ENCODE measurements at places on chromosomes 7 and 10. TPM values are rescaled to one million over a fixed set of nuclear protein-coding genes. Genes with fewer than 3 reads are reported as not detected.

LIPF gene
- total RNA-seq: 19.6 TPM

PRSS2 gene
- 20.4 TPM for total RNA-seq

MMP21 gene
- total RNA-seq: not detected

TMEM270 gene
- total RNA-seq: not detected

GSDME gene
- total RNA-seq: 5.6 TPM

PRKCQ gene
- total RNA-seq: 2.0 TPM

CDK5 gene
- 20.5 TPM for total RNA-seq

CLCN1 gene
- total RNA-seq: 0.12 TPM

CPA2 gene
- total RNA-seq: 16.3 TPM

MUC3A gene
- total RNA-seq: 23.5 TPM

CPED1 gene
- 45.4 TPM for total RNA-seq

YAE1 gene
- 37.2 TPM for total RNA-seq

OPALIN gene
- not detected for total RNA-seq

CLEC2L gene
- total RNA-seq: 0.21 TPM

SNX13 gene
- 48.9 TPM for total RNA-seq

LOXL4 gene
- 59.4 TPM for total RNA-seq

GNAT3 gene
- total RNA-seq: 0.70 TPM

OR2A1 gene
- total RNA-seq: not detected

STEAP1B gene
- total RNA-seq: not detected

WNT8B gene
- total RNA-seq: 0.29 TPM

PLXDC2 gene
- 83.4 TPM for total RNA-seq

ADIRF gene
- not detected for total RNA-seq

GHRHR gene
- not detected for total RNA-seq

FAM237B gene
- total RNA-seq: not detected

CLDN3 gene
- 13.6 TPM for total RNA-seq

SCRN1 gene
- total RNA-seq: 62.7 TPM

PIP gene
- not detected for total RNA-seq

EXOC4 gene
- 95.5 TPM for total RNA-seq

FHIP2A gene
- total RNA-seq: 24.4 TPM

NUTM2E gene
- total RNA-seq: 0.86 TPM

NKX1-2 gene
- total RNA-seq: 0.48 TPM

SPOCK2 gene
- total RNA-seq: 13.8 TPM

ODAD2 gene
- 0.14 TPM for total RNA-seq

NEUROD6 gene
- not detected for total RNA-seq

TRIM74 gene
- total RNA-seq: not detected

RSPH10B gene
- 0.85 TPM for total RNA-seq
